ENCODE measurements at places on chromosomes 1 and 21.

DNA sequence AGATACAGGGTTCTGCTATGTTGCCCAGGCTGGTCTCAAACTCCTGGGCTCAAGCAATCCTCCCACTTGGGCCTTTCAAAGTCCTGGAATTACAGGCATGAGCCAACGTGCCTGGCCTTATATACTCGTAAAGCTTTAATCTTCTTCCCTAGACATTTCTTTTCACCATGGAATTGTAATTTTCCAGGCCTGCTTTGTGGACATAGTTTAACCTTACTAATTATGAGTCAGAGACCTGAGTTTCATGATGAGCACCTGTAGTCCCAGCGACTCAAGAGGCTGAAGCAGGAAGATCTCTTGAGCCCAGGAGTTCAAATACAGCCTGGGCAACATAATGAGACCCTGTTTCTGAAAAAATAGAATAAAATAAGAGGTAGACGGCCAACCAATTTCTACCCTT is 12.3 kb downstream of the PATJ start:
- DNase-seq, result no peak

DNA sequence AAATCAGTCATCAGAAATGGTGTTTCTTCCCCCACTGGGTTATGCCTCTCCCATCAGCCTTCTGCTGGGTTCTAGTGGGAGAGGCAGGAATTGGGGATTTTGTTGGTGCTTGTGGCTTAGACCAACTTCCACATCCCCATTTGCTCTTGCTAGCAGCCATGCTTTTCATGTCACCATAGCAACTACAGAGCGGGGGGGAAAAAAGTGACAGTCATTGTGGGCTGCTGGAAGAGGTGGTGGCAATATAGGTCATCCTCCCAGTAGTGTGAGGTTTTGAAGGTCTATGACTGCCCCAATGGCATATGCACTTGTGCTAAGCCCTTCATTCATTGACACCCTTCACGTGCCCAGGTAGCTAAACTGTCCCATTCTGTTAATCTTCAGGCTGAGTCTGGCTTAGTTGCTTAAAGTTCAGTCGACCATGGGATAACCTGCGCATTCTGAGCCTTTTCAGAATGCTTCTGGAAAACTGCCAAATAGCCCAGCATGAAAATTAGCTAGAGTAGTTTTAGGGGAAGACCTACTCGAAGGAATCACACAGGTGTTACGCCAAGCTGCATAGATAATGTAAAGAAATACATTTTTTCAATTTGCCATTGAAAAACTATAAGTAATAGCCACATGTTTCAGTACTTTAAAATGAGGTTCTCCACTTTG is 53.7 kb upstream of the ZNF326 start:
- no peak for DNase-seq

DNA sequence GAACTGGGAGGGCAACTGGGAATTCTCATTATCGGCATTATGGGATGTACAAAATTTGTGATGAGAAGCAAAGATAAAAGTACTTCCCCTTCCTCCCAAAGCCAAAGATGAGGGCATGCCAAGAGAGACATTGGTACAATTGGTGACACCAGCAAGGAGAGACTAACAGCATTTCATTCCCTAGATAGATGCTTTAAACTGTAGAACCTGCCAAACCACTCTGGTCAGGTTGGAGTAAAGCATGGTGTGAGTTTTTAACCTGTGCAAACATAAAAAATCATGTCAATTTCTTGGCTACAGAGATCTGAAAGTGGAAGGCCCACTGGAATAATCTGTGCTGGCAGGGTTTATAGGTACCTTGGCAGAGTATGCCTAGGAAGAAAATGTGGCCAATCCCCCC is 19.4 kb downstream of the CTXND2 start:
- DNase-seq, result no peak

GRCh38 chr1:98172578-98172977 is 251.7 kb upstream of the DPYD start:
- DNase-seq, result no peak

DNA sequence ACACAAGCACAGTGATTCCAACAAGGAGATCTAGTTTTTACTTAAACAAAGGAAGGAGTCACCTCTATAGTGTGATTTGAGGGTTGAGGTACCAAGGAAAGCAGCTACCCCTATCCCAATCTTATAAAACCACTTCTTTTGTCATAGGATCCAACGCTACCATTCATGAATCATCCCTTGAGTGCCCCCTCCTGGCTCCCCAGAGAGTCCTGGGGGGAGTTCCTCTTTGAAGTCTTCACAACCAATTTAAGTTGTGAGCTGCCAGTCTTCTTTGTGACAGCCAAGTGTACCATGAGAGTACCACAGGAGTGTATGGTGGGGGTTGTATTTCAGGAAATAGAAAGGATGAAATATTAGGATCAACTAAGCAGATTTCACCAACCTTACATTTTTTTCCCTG is 39.1 kb upstream of the NHLH2 start:
- no peak for DNase-seq

DNA sequence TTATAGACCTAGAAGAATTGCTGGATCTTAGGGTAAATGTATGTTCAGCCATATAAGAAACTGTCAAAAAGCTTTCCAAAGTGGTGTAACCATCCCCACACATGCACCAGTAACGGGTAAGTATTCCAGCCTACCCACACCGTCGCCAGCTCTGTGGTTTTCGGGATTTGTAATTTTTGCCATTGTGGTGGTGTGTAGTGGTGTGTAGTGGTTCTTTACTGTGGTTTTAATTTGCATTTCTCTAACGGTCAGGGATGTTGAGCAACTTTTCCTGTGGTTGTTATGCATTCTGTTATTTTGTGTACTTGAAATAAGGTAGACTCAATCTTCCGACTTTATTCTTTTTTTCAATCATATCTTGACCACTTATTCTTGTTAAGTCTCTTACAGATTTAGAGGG is 342.4 kb upstream of the AJAP1 start:
- DNase-seq, result no peak

DNA sequence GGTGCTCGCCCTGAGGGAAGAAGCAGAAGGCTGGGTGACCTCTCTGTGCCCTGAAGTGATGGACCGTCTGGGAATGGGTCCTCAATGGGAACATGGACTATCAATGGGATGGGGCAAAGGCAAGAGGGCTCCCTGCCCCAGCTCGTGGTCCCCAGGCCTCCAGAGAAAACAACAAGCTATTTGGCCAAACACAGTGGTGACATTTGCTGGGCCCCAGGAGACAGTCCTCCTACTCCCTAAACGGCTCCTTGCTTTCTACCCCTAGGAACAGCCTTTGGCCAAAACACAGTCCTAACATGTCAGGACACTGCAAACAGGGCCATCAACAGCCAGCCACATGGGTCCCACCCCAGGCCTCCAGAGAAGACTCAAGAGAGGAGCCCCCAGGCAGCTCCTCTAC is 102.8 kb downstream of the RAVER2 start:
- DNase-seq, result no peak

DNA sequence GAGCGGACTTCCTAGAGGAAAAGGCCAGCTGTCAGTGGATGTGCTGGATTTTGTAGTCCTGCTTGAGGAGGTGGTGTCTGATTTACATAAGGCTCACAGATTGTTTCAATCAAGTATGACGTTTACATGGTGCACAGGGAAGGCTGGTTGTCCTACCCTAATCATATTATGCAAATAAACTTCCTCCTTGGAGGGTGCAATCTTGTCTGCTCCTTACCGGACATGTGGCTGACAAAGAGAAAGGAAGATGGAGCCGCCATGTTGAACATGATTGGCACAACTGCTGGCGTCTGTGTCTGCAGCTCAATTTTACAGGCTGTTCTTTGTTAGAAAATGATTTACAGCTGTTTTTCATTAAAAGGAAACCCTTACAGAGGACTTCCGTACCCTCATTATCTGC is 1656.1 kb downstream of the KCNT2 start:
- no peak for DNase-seq

- DNase-seq, result no peak
These were observed 5.0 kb upstream of the CHD5 start for GRCh38 chr1:6185151-6185550.

DNA sequence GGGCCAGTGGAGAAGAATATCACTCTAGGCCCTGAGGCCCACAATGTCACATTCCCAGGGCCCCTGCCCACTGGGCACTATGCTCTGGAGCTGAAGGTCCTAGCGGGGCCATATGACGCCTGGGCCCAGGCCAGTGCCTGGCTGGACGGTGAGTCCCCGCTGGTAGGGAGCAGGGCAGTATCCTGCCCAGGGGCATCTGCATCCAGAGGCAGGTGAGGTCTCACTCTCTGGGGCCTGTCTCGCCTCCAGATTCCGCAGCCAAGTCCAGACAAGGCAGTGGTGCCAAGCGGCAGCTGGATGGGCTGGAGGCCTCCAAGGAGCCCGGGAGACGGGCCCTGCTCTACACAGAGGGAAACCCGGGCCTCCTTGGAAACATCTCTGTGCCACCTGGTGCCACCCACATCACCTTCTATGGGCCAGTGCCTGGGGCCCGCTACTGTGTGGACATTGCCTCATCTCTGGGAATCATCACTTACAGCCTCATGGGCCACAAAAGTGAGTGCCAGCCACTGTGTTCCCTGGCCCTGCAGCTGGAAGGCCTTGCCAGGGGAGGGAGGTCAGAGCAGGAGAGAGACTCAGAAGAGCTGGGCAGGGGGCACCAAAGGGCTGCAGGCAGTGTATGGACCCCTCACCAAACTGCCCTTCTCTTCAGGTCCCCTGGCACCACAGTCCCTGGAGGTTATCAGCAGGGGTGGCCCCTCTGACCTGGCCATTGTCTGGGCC is 11.1 kb upstream of the PTPN7 start:
- no peak for DNase-seq

GRCh38 chr21:19767546-19767945 is 1230.7 kb upstream of the NCAM2 start:
- DNase-seq, result no peak

DNA sequence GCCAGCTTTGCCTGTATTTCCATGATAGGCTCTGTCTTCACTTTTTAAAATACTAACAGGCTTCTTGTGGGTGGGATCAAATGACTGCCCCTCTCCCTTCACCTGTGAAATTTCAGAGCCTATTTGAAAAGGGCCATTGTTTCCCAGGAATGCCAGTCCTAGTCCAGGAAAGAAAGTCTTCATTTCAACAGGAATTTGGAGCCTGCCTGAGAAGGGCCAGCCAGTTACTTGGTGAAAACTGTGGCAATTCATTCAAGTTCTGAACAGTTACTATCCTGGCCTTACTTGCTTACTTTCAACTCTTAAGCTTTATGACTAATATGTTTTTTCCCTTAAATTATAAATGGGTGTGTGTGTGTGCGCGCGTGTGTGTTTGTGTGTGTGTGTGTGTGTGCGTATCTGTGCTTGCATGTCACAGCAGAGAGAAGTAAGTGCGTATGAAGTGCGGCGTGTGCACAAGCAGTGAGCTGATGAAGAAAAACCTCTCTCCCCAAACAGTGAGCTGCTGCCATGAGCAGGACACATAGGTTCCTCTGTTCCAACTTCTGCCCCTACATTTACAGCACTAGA is 67.5 kb upstream of the RNPC3 start:
- DNase-seq, result no peak

GRCh38 chr1:60889709-60890108 is 192.7 kb upstream of the NFIA start:
- DNase-seq, result no peak

GRCh38 chr1:103341377-103341880 is 184.1 kb upstream of the RNPC3 start:
- no peak for DNase-seq

DNA sequence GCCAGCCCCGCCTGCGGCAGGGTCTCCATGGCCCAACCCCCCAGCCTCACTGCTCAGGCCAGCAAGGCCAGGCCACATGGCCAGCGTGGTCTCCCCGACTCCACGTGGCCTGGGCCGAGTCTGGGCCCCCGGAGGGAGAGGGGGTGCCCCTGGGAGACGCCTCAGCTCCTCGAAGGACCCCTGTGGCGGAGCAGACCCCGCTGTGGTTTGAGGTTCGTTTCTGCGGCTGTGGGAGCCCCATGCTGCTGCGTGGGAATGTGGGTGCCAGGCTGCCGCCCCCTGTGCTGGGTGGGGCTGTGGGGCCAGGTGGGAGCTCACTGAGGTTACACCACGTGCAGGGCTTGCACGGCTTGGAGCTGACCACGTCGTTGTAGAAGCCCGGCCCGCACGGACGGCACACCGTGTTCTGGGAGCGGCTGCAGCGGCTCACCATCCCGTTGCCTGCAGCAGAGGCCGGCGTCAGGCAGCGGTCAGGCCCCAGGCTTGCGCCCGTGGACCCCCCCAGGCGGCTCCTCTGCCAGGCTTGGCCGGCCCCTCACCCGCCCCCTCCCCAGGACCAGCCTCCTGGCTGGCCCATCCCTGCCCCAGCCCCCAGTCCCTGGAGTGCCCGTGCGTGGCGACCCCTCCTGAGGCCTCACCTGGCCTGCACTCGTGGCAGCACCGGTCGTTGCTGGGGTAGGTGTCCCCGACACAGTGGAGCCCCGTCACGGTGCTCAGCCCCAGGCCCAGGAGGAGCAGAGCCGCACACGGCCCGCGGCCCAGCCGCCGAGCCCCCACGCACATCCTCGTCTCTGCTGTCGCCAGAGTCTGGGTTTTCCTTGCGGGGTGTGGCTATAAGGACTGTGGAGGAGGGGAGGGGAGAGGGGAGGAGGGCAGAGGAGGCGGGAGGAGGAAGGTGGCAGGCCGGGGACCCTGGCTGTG is at the start of gene TNFRSF4:
Gene TNFRSF4 (minus strand): TSS at position 809 of the 921 bp plus-strand sequence. CDS start 26 bp downstream, at position 783.
- no peak for DNase-seq

GRCh38 chr21:14744368-14744767 is 198.3 kb upstream of the SAMSN1 start:
- no peak for DNase-seq

GRCh38 chr1:36865602-36865900 is 168.8 kb downstream of the GRIK3 start:
- no peak for DNase-seq

- DNase-seq, result no peak
These were observed 8.1 kb downstream of the PAQR7 start for GRCh38 chr1:25867210-25867991.

DNA sequence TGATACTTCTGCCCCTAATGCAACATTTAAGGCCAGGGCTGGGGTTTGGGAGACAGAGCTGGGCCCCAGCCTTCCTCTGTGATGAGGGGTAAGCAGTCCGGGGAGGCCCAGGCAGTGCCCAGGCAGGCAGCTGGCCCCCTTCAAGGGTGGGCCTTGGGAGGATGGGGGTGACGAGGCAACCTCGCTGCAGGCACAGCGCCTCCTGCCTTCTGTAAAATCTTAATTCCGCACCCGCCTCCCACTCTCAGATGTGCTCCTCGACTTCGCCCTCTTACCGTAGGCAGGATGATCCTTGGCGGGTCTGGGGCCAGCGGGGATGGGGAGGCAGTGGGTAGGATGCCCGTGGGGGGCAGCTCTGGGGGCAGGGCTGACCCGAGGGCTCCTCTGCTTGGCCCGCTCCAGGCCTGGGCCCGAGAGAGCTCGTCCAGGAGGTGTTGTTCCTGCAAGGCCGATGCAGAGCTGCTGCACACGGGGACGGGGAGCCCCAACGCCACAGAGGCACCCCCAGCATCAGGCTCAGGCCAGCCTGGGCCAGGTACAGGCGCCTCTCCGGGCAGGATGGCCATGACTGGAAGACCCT is 9.1 kb downstream of the C21orf58 start:
- DNase-seq, result no peak

- DNase-seq, result no peak
These were observed 8.2 kb downstream of the VANGL1 start for GRCh38 chr1:115649964-115650363.

- no peak for DNase-seq
These were observed 12.3 kb downstream of the BTG2 start for GRCh38 chr1:203317429-203318228.

GRCh38 chr1:209150114-209150513 is 433.4 kb upstream of the CAMK1G start:
- no peak for DNase-seq

Data from stimulated activated CD4-positive, alpha-beta T cell treated with anti-CD3 and anti-CD28 coated beads, Interleukin-1b, Interleukin-23, amount 100 ng/mL, for 1 hour (primary cell).